Stimulated activated CD4-positive, alpha-beta T cell treated with anti-CD3 and anti-CD28 coated beads, Interleukin-1b, Interleukin-23, amount 100 ng/mL, for 1 hour (primary cell): ENCODE measurements at places on chromosomes 1 and 21.

DNA sequence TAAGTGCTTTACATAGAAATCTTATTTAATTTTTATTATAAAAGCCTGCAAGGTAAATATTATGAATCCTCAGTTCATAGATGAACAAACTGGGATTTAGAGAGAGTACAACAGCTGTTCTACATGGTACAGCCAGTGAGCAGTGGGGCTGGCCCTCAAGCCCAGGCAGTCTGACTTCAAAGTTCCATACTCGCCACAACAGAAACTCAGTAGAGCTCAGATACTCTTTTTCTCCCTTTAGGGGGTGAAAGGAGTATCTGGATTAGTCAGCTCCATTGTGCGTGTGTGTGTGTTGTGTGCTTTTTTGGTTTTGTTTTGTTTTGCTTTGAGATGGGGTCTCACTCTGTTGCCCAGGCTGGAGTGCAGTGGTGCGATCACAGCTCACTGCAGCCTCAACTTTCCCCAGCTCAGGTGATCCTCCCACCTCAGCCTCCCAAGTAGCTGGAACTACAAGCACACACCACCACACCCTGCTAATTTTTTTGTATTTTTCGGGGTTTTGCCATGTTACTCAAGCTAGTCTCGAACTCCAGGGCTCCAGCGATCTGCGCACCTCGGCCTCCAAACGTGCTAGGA is 378.5 kb downstream of the SMYD3 start:
- DNase-seq, result no peak

DNA sequence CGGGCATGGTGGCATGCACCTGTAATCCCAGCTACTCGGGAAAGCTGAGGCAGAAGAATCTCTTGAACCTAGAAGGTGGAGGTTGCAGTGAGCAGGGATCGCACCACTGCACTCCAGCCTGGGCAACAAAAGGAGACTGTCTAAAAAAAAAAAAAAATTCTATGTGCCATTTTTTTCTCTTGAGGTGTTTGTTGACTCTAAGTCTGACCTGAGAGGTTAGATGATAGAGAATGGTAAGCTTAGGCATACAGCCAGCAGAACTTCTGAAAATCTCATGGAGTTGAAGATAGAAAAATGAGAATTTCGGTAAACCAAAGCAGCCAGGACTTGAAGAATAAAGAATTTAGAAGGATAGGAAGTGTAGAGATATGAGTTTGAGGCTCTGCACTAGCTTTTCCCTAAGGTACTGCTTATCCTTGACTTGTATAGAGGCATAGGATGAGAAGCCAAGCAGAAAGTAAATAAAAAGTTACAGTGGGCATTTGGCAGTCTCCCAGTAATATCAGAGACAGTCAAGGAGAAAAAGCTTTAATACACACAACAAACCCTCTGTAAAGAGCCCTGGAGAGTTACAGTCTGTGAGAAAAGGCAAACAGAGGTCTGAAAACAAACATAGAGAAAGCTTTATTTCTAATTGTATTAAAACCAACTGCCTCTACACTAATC is 24.3 kb downstream of the F13B start:
- no peak for DNase-seq

- DNase-seq, result no peak
Observed at GRCh38 chr1:56331892-56332567, 247.3 kb downstream of the PLPP3 start.

DNA sequence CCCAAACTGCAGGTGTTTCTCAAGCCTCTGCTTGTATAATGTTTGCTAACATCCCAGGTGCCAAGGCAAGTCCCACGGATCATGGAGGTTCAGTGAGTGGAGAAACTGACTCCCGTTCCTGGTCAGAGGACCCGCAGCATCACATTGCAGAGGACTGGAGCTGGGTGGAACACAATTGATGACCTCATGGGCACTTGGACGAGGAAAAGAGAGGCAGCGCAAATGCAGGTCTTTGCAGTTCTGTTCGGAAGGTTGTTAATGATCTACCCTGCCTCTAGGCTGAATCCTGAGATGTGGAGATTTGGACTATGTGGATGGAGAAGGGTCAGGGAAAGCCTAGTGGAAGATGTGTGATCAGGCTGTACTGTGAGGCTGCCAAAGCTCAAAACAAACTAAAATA is 192.9 kb downstream of the DUSP10 start:
- DNase-seq, result no peak
